ENCODE measurements at places on chromosomes 2 and 18. TPM values are rescaled to one million over a fixed set of nuclear protein-coding genes. Genes with fewer than 3 reads are reported as not detected.

GRCh38 chr2:17506736-17507616, 11.3 kb downstream of the RAD51AP2 start:
- H3K36me3 ChIP-seq, result no peaks in the 10 kb centered on the region
- DNase-seq, result no peak
- H3K27ac ChIP-seq, result no peak overlapping the region
- H3K4me3 ChIP-seq, result no peak overlapping the region
- H3K27me3 ChIP-seq, result no peaks in the 10 kb centered on the region
- H3K4me1 ChIP-seq, result no peaks in the 10 kb centered on the region

GRCh38 chr2:54894467-54894866, 155.8 kb downstream of the RTN4 start:
- no peak overlapping the region for H3K4me3 ChIP-seq
- H3K27me3 ChIP-seq, result no peaks in the 10 kb centered on the region
- no peaks in the 10 kb centered on the region for H3K36me3 ChIP-seq
- H3K4me1 ChIP-seq, result no peaks in the 10 kb centered on the region

The COL6A3 gene
- 245 TPM for total RNA-seq

The C2orf80 gene
- 15.7 TPM for total RNA-seq

The SP9 gene
- total RNA-seq, result 0.88 TPM
